ENCODE measurements at places on chromosomes 5 and 9. TPM values are rescaled to one million over a fixed set of nuclear protein-coding genes. Genes with fewer than 3 reads are reported as not detected.

DNA sequence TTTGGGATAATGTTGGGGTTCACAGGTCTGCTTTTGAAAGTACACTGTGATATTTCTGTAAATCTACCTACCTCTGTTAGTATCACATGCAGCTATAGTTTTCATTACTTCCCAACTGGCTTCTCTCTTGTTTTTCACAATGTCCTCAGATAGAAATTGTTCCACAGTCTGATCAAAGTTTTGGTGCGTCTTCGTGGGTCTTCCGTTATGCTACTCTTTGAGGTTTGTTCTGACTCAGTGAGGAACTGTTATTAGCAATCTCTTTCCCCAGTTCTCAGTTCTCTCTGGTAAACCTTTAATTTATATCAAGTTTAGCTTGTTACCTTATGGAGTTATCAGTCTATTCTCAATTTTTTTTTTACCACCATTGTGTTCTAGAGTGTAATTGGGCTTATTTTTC lies 2061.2 kb upstream of the CDH9 start:
- no peak overlapping the region for H3K27ac ChIP-seq
- no peaks in the 10 kb centered on the region for H3K4me1 ChIP-seq
- DNase-seq = no peak
- no peaks in the 10 kb centered on the region for H3K36me3 ChIP-seq
- no peak overlapping the region for H3K4me3 ChIP-seq
- no peaks in the 10 kb centered on the region for H3K27me3 ChIP-seq

DNA sequence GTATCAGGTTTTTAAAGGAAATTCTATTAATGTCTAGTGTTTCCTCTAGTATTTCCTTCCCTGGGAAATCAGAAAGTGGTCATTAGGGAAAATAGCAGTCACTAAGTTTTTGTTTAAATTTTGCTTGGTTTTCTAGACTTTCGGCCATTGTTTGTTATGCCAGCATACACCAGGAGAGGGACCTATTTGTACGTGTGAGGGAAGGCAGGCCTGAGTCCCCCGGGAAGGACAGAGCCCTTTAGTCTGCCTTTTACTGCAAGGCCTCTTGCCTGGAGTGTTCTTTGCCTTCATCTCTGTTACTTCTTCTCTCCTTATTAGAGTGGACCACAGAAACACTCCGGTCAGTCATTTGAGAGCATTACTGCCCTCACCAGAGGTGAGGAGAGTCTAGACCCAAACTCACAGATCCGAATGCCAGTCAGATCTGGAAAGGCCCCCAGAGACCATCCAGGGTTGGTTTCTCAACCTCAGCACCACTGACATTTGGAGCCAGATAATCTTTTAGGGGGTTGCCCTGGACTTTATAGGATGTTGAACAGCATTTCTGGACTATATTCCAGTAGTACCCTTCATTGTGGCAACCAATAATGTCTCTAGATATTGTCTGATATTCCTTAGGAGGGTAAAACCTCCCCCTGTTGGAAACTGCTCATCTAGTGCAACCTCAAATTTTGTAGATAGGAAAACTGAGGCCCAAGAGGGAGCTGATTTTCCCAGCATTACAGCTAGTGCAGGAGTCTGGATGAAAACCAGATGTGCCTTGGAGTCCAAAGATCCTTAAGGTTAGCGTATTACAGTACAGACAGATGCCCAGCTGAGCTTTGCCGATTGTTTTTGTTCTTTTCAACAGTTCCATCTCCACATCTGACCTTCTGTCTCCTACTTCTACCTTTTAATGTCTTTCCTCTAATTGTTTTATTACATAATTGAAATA lies 93.0 kb upstream of the NIPAL4 start:
- peaks cover 21% of the 10 kb centered on the region for H3K4me1 ChIP-seq
- H3K27me3 ChIP-seq = no peaks in the 10 kb centered on the region
- H3K4me3 ChIP-seq = no peak overlapping the region

The CYLC2 gene
- total RNA-seq = not detected

The CDK7 gene
- total RNA-seq = 23.4 TPM

The LRRC70 gene
- 3.6 TPM for total RNA-seq

- no peak overlapping the region for H3K27ac ChIP-seq
- H3K36me3 ChIP-seq = peaks cover 9% of the 10 kb centered on the region
- no peaks in the 10 kb centered on the region for H3K4me1 ChIP-seq
- DNase-seq = no peak
- no peaks in the 10 kb centered on the region for H3K27me3 ChIP-seq
These were observed 10.5 kb downstream of the FBXO4 start for GRCh38 chr5:41935544-41935943.

The TYRP1 gene
- total RNA-seq = 3.8 TPM

GRCh38 chr5:59537961-59538749 lies 355.4 kb downstream of the PDE4D start:
- no peaks in the 10 kb centered on the region for H3K27me3 ChIP-seq
- H3K4me3 ChIP-seq = no peak overlapping the region
- no peak for DNase-seq
- H3K27ac ChIP-seq = no peak overlapping the region
- H3K4me1 ChIP-seq = peaks cover 25% of the 10 kb centered on the region

- no peaks in the 10 kb centered on the region for H3K36me3 ChIP-seq
- no peak overlapping the region for H3K27ac ChIP-seq
These were observed 22.7 kb downstream of the ANKRD33B start for GRCh38 chr5:10586555-10586954.

The GRIA1 gene
- 39.0 TPM for total RNA-seq

The ADAMTSL1 gene
- total RNA-seq = 75.5 TPM

DNA sequence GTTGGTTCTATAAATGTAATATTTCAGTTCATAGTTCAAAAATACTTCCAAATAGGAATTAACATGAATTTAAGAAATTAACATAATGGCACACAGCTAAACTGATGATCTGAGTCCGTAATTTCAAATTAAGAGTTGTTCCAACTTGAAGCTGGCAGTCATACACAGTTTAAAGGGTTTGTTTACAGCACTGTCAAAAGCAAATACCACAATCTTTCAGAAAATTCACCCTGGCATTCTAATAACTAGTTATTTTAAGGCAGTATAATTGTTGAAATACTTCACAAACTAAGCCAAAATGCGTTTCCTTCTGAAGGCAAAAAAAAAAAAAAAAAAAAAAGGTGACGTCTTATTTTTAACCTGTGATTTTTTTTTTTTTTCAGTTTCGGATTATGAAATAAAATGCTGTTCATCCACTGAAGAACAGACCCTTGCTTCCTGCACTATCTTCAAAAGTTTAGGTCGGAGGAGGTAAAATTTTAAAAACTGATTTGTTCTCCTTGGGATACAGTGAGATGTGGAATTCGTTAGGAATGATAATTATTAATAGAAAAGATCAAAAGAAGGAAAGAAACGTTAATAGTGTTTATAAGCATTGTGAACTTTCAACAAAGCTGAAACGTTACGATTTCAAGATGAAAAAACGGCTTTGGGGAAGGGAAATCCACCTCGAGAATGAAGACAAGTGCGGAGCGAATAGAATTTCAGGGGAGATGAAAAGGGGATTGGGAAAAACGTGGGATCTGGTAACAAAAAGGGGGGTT lies 850 bp downstream of the IL6ST start:
- no peaks in the 10 kb centered on the region for H3K27me3 ChIP-seq
- DNase-seq = no peak
- no peaks in the 10 kb centered on the region for H3K36me3 ChIP-seq
- peak overlapping the region; percentile 99 for H3K27ac ChIP-seq

The LOX gene
- total RNA-seq = 65.2 TPM

- H3K36me3 ChIP-seq = no peaks in the 10 kb centered on the region
- H3K4me1 ChIP-seq = peaks cover 7% of the 10 kb centered on the region
- H3K27ac ChIP-seq = no peak overlapping the region
- DNase-seq = no peak
- H3K4me3 ChIP-seq = no peak overlapping the region
- H3K27me3 ChIP-seq = no peaks in the 10 kb centered on the region
These were observed 47.4 kb downstream of the SCAI start for GRCh38 chr9:125095821-125096443.

DNA sequence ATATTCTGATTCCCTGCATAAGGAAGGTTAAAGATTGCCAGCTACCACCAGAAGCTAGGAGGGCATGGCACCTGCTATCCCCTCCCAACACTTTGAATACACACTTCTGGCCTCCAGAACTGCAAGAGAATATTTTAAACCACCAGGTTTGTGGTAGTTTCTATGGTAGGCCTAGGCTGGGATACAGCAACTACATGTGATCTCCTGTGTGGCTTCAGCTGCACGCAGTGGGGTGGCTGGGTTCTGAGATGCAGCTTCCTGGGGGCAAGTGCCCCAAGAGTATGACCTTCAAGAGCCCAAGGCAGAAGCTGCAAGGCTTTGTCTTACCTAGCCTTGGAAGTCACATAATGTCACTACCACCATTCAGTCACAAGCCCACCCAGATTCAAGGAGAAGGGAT lies 39.6 kb downstream of the GCNT4 start:
- H3K4me3 ChIP-seq = no peak overlapping the region
- no peaks in the 10 kb centered on the region for H3K36me3 ChIP-seq
- no peaks in the 10 kb centered on the region for H3K4me1 ChIP-seq
- no peak for DNase-seq

GRCh38 chr5:157266286-157267007 lies 524 bp downstream of the CYFIP2 start:
- H3K4me1 ChIP-seq = peaks cover 21% of the 10 kb centered on the region
- no peaks in the 10 kb centered on the region for H3K36me3 ChIP-seq
- no peak for DNase-seq

GRCh38 chr9:89606049-89606623 lies 1.3 kb downstream of the GADD45G start:
- no peaks in the 10 kb centered on the region for H3K27me3 ChIP-seq
- peak overlapping the region; percentile 93 for H3K27ac ChIP-seq
- peak; percentile 39 for DNase-seq
- H3K4me1 ChIP-seq = peaks cover 39% of the 10 kb centered on the region
- H3K36me3 ChIP-seq = no peaks in the 10 kb centered on the region

The DAP gene
- 113 TPM for total RNA-seq

The KLF4 gene
- 213 TPM for total RNA-seq

The PCDHGA11 gene
- total RNA-seq = 10.4 TPM

DNA sequence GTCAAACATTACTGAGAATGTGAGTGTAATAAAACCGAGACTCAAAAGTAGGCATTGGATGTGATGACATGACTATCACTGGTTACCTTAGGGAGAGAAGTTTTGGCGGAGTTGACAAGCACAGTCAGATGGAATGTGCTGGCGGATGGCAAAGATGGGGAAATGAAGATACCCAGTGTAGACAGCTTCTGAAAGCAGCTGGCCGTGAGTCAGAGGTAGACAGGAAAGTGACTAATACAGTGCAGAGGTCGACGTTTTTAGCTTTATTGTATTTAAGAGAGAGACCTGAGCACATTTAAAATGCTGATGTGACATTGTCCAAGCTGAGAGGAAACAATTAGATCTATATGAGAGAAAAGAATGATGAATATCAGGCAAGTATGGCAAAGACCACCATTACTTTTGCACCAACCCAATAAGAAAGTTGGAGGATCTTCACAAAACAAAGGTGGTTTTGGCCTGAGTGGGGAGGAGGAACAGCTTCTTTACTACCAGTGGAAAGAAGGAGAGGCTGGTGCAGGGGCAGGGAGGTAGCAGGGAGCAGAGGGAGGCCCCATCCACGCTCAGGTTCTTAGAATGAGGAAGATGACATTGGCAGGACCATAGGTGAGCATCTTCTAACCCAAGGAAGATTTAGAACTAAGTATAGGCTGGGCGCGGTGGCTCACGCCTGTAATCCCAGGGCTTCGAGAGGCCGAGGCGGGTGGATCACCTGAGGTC lies 36.7 kb upstream of the KCNIP1 start:
- H3K4me3 ChIP-seq = no peak overlapping the region
- H3K27me3 ChIP-seq = no peaks in the 10 kb centered on the region
- H3K27ac ChIP-seq = no peak overlapping the region

- H3K4me1 ChIP-seq = peaks cover 15% of the 10 kb centered on the region
- no peak overlapping the region for H3K27ac ChIP-seq
- H3K4me3 ChIP-seq = no peak overlapping the region
- DNase-seq = no peak
These were observed 64.1 kb downstream of the PJA2 start for GRCh38 chr5:109345699-109346098.

The CXCL14 gene
- total RNA-seq = 27.5 TPM

- H3K4me3 ChIP-seq = no peak overlapping the region
- H3K4me1 ChIP-seq = no peaks in the 10 kb centered on the region
- no peak for DNase-seq
These were observed 450.8 kb upstream of the WWC1 start for GRCh38 chr5:167840527-167841130.

DNA sequence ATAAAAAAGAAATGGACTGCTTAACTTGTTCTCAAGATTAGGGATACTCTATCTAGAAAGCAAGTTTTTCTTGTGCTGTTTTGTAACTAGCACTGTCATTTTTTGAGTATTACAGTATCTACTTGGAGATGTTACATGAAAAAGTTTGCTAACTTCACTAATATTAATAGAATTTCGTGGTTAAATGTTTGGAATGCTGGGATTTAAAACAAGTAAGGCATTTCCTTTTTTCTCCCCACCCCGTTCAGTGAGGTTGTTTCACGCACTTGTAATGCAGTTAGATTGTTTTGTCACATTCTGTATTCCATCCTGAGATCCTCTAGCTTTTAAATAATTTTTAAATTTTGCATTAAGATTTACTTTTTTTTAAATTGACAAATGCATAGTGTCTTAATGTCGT lies 20.0 kb upstream of the TEK start:
- H3K36me3 ChIP-seq = no peaks in the 10 kb centered on the region
- no peak for DNase-seq
- H3K27me3 ChIP-seq = no peaks in the 10 kb centered on the region
- no peak overlapping the region for H3K4me3 ChIP-seq
- no peak overlapping the region for H3K27ac ChIP-seq

- H3K27ac ChIP-seq = no peak overlapping the region
- H3K4me1 ChIP-seq = no peaks in the 10 kb centered on the region
- H3K27me3 ChIP-seq = no peaks in the 10 kb centered on the region
- H3K36me3 ChIP-seq = no peaks in the 10 kb centered on the region
- DNase-seq = no peak
These were observed 240.2 kb upstream of the SEMA6A start for GRCh38 chr5:116814626-116815385.

- no peak overlapping the region for H3K4me3 ChIP-seq
- DNase-seq = no peak
- H3K27me3 ChIP-seq = no peaks in the 10 kb centered on the region
- no peak overlapping the region for H3K27ac ChIP-seq
- no peaks in the 10 kb centered on the region for H3K36me3 ChIP-seq
These were observed 210.1 kb downstream of the TARS1 start for GRCh38 chr5:33650911-33651310.

DNA sequence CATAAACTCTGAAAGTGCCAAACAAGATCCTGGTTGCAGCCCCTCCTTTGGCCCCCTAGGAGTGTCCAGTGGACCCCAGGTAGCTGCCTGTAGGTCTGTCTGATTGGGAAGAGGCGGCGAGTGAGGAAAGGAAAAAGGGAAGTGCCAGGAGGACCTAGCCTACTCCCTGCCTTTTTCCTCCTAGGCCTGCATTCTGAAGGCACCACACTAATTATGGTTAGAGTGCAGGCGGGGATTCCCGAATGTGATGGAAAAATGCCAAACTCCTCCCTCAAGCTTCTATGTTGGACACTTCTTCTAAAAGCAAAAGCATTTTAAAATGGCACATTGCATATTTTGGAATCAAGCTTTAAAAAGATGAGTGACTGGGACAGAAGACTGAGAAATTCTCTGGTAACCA lies 83.2 kb upstream of the SMIM15 start:
- peaks cover 8% of the 10 kb centered on the region for H3K4me1 ChIP-seq
- H3K4me3 ChIP-seq = no peak overlapping the region
- H3K27ac ChIP-seq = no peak overlapping the region
- DNase-seq = no peak
- no peaks in the 10 kb centered on the region for H3K27me3 ChIP-seq
- no peaks in the 10 kb centered on the region for H3K36me3 ChIP-seq
